SJSA1 (cell line): ENCODE measurements at places on chromosomes 3 and 15.

- no peak for DNase-seq
Measured at GRCh38 chr3:4906107-4906621, 73.1 kb upstream of the BHLHE40 start.

DNA sequence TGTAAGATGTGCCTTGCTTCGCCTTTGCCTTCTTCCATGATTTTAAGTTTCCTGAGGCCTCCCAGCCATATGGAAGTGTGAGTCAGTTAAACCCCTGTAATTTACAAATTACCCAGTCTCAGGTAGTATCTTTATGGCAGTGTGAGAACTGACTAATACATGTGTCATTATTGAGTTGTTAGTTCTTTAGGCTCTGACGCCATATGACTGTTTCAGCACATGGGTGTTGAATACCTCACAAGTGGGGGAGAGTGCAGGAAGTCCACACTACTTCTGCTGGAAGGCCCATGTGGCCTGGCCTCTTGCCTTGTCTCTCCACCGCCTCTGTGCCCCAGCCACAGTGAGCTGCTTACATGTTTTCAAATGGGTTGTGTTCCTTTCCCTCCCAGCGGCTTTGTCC, 28.5 kb downstream of the MFSD1 start:
- no peak for DNase-seq

- no peak for DNase-seq
Measured at GRCh38 chr15:50083424-50084025, 35.5 kb downstream of the ATP8B4 start.

DNA sequence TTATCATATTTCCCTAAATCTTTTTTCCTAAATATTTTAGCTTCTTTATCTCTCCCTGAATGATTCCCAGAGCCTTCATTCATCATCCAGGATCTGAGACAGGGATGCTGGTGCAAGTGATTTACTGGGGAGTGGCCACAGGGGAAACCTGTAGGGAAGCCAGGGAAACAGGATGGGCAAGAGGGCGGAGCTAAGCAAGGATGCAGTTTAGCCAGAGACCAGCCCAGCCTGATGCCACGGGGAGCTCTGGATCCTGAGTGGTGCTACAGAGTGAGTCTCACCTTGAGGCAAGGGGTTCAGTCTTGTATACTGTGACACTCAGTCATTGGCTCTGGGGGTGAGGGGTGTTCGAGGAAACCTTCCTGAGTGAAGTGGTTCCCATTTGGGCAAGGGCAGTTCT, 39.7 kb upstream of the LRRFIP2 start:
- no peak for DNase-seq

GRCh38 chr3:15324379-15324808, 8.0 kb downstream of the SH3BP5 start:
- DNase-seq: no peak

DNA sequence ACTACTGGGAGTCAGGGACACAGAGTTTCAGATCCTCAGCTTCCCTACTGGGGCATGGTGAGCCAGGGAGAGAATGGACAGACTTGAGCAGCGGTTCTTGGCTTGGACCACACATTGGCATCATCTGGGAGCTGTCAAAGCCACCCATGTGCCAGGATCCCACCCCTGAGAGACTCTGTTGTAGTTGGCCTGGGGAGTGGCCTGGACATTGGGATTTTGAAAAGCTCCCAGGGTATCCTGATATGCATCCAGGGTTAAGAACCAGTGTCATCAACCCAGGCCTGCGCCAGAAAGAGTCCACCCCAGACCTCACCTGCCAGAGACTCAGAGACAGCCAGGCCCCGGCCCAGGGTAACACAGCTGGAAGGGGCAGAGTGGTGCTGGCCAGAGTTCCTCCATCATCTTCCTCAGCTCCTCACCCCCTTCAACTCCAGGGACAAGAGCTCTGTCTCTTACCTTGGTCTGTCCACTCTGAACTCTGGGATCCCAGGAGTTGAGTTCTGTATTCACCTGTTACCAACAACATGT, 33.0 kb upstream of the CHRNB4 start:
- DNase-seq: no peak

DNA sequence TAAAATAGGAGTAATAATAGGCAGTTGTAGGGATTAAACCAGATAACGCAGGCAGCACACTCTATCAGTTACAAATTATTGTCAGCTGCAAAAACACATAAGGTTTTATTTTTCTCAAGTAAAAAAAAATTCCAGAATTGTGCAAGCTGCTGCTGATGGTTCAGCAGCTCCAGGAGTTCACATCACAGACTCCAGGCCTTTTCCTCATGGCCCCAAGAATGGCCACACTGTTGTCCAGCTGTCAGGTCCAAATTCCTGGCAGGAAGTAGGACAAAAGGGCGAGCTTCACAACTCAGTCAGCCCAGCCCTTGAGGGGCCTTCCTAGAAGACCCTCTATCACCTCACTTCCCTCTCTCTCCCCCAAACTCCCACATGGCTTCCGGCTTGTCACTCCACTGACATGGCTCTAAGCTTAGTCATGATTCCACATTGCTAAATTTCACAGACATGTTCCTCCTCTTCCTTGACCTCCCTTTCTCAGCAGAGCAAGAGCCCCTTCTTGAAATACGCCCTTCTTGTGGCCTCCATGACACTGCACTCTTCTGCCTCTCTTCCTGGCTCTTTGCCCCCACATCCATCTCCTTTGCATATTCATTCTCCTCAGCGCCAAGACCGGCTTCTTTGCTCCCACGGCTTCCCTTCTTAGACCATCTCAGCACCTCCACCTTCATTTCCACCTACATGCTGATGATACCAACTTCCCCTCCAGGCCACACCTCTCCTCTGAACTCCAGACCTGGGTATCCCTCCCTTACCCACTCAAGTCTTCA, 27.4 kb upstream of the FAM174B start:
- DNase-seq: no peak

DNA sequence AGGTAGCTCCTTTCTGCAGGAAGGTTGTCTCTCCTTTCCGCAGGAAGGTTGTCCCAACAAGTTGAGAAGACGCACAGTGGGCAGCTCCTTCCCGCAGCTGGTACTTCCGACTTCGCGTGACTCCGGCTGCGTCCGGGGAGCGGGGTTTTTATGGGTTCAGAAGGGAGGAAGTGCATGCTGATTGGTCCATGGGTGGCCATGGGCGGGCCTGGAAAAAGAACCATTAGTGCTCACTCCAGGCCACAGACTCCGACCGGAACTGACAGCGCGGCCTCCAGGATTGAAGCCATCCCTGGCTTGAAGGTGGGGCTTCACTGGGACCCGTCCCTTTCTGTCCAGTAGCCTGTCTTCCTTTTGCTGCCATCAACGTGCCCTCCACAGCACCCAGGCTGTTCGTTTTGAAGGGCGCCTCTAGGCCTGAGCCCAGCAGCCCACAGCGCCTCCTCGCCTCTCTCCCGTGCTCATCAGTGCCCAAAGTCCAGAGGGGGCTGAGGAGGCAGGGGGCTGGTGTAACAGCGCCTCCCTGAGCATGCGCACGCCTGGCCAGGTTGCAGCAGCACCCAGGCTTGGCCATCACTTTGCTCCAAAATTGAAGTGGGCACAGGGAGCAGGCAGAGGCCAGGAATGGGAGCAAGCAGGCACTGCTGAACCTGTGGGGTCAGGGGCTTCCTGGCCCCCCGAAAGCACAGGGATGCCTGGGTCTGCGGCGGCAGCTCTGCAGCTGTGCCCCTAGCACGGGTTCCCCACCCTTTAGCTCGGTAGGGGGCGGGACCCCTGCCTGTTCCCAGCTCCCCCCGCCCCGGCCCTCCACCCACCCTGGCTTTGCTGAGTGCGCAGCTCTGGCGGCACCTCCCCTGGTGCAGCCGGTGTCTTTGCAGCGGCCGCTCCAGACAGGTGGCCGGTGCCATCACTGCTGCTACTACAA, 330.6 kb upstream of the MCTP2 start:
- DNase-seq: no peak

- DNase-seq: no peak
Measured at GRCh38 chr3:183466575-183466974, 38.2 kb upstream of the MCF2L2 start.
